ENCODE measurements at places on chromosomes 4 and X.

DNA sequence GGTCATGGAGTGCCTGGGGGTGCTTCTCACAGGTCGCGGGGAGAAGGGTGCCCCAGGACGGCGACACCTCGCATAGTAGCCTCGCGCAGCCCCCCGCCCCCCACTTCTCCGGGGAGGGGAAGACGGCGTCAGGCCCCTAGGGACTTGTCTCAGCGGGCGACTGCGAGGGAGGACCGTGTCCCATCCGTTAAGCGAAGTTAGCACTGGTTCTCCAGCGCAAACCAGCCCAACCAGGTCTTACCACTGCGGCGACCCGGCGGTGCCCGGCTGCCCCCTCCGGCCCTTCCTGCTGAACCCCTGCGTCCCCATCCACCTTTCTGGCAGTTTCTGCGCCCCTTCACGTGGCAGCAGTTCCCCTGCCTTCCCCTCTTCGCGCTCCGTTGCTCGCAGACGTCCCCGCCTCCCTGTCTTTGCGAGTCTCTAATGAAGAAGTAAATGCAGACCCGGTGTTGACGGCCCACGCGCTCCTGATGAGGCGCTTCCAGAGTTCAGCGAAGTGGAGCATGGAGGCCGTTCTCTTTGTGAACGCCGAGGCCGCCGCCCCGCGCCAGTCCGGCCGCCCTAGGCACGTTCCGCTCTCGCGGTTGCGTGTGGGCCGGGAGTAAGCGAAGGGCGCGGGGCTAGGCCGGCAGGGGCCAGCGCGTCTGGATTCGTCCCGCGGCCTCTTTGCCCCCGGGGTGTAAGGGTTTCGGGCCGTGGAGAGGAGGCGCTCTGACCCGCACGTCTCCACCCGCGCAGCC lies 3.0 kb downstream of the SLIT2 start:
- DNase-seq: no peak

GRCh38 chr4:31968842-31969241 lies 1248.7 kb downstream of the PCDH7 start:
- no peak for DNase-seq

GRCh38 chr4:139875411-139875825 lies 209.8 kb downstream of the MGST2 start:
- DNase-seq: no peak

GRCh38 chr4:16111533-16111932 lies 27.7 kb upstream of the PROM1 start:
- DNase-seq: no peak

DNA sequence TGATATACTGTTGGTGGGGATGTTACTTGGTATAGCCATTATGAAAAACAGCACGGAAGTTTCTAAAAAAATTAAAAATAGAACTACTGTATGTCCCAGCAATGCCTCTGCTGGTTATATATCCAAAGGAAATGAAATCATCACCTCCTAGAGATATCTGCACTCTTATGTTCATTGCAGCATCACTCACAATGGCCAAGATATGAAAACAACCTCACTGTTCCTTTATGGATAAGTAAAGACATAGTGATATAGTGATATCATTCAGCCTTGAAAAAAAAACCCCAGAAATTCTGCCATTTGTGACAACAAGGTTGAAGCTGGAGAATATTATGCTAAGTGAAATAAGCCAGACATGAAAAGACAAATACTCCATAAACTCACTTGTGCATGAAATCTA lies 543.8 kb upstream of the SLIT2 start:
- no peak for DNase-seq

GRCh38 chr4:3302786-3303564 lies 10.2 kb downstream of the RGS12 start:
- no peak for DNase-seq

DNA sequence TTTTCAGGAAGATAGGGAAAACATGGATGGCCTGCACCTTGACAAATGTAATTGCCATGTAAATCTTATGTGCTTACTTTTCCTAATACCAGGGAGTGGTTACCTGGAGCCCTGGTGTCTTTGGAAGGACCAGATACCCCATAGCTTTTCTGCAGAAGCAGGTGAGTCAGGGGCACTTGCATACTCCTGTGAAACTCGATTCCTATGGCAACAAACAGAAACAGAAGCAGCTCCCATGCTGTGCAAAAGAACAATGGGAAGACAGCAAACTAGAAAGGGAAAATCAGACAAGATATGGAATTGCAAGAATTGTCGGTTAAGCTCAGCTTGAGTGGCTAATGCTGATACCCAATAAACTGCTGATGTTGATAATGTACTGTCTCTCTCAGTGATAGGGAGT lies 117.4 kb upstream of the AFF2 start:
- no peak for DNase-seq

- DNase-seq: no peak
These were observed 138.2 kb upstream of the AADAT start for GRCh38 chr4:170227928-170228327.

- DNase-seq: no peak
These were observed 89.9 kb upstream of the KCTD8 start for GRCh38 chr4:44538534-44538933.

DNA sequence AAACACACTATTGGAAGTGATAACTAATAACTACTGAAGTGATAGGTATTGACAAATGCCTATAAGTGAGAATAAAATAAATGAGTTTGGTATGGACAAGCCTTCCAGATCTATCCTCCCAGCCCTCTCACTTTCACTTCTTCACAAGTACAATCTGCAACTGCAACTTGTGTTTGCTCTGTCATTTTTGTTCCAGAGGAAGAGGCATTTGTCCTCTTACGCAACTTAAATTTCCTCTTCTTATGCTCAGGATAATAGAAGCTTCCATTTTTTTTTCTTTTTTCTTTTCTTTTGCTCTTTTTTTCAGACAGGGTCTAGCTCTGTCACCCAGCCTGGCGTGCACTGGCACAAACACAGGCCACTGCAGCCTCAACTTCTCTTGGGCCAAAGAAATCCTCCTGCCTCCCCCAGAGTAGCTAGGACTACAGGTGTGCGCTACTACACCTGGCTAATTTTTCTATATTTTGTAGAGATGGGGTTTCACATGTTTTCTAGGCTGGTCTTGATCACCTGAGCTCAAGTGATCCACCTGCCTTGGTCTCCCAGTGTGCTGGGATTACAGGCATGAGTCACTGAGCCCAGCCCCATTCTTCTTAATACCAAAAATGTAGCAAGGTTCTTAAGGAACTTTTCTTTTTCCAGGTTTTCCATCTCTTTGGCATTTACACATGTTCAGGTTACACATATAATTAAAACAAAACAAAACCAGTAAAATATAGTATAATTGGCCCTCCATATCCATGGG lies 73.1 kb downstream of the PDGFC start:
- no peak for DNase-seq

All from RWPE1 (cell line).